ENCODE measurements at places on chromosomes 6 and 20.

GRCh38 chr6:127341471-127342202 lies 1.8 kb downstream of the ECHDC1 start:
- no peak for DNase-seq

DNA sequence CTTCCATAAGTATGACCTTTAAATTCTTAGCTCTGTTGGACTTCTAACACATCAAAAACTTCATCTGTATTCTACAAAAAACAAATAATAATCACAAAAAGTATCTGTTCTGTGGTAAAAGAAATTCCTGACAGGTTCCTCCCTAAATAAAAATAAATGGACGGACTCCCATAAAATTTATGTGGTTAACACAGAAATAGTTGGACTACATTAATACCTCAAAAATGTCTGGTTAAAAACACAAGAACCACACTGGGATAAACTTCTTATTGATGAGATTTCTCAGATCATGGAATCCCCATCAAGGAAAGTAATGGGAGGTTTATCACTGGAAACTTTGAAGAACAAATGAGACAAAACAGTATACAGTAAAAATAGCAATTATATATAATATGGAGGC lies 172.4 kb downstream of the MOXD1 start:
- no peak for DNase-seq

- no peak for DNase-seq
Observed at GRCh38 chr20:46388201-46388836, 18.1 kb downstream of the ELMO2 start.

DNA sequence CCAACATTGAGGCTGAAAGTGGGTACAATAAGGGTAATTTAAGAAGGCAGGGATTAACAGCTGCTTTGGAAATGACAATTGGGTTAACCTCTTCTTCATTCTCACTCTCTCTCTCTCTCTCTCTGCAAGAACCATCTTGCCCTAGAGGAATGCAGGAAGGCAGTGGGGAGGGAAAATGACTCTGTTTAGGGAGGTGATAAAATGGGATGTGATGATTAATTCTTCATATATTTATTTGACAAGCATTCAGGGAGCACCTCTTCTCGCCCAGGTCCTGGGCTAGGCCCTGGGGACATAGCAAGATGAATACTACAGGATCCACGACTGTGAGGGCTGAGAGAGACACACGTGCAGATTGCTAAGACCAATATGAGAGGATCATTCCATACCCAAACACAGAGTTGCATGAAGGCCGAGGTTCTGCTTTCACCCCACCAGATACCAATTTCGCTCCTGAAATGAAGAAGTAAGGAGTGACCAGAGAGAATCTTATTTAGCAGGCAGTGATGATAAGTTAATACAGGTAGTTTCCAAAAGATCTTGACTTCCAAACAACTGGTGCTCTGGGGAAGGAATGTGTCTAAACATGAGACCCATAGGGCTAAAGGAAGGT lies 13.3 kb upstream of the PTPN1 start:
- DNase-seq = no peak

DNA sequence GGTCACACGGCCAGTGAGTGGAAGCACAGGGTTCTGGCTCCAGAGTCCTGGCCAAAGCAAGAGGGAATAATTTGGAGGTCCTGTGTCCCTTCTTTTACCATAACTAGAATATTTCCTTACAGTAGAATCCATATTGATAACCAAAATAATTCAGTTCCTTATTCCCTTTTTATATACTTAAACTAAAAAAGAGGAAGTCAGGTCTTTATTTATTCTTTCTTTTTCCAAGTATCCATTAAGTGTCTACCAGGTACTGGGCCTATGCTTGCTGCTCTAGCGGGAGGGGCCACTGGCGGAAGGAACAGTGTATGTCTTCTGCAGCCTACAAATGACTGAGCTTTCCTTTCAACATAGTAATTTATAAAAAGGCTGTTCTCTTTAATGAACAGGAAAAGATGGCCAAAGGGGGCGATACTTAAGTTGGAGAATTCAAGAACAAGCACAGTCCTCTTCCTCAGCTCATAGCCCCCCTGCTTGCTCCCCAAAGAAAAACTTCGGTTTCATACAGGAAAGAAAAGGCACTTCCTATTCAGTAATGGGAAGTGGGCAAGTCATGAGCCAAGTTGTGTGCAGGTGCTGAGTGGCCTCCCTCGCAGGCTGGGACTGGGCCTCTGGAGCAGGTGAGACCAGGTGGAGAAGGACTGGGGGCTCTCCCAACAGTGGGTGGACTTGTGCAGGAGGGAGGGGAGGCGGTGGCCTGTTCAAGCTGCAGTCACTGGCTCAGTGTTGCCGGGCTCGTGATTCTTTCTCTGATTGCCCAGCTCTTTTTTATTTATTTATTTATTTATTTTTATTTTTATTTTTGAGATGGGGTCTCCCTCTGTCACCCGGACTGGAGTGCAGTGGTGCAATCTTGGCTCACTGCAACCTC lies 110.9 kb downstream of the ARMC2 start:
- no peak for DNase-seq

GRCh38 chr20:34872622-34873224 lies at the start of gene GGT7:
TSS of gene GGT7 (minus strand) at chr20:34872856. CDS start at chr20:34872815, 41 bp downstream.
- no peak for DNase-seq

GRCh38 chr6:74333406-74333805 lies 637.4 kb downstream of the CD109 start:
- DNase-seq = no peak

DNA sequence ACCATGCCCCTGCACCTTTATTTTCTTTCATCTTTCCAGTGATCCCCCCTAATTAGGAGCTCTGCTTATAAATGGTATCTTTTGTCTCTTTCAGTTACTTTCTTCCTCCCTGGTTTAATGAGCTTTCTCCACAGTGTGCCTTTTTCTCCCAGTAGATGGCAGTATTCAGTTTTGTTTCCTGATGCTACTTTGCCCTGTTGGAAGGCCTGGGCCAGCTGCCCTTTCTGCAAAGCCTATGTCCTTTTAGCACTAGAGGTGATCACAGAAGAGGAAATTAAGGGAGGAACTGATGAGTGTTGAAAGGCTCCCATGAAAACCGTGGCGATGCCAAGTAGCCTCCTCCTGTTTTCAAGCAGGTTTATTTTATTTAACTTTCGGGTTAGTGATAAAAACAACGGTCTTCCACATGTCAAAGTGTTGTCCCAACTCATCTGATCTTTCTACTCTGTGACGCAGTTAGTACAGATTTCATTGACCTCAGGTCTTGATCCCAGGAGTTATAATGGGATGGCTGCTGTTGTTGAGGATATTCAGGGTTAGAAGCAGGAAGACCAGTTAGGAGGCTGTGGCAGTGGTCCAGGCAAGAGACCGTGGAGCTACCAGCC lies 184.2 kb upstream of the BMP2 start:
- DNase-seq = no peak

- DNase-seq = no peak
Observed at GRCh38 chr6:112909781-112910180, 562.7 kb downstream of the RFPL4B start.

DNA sequence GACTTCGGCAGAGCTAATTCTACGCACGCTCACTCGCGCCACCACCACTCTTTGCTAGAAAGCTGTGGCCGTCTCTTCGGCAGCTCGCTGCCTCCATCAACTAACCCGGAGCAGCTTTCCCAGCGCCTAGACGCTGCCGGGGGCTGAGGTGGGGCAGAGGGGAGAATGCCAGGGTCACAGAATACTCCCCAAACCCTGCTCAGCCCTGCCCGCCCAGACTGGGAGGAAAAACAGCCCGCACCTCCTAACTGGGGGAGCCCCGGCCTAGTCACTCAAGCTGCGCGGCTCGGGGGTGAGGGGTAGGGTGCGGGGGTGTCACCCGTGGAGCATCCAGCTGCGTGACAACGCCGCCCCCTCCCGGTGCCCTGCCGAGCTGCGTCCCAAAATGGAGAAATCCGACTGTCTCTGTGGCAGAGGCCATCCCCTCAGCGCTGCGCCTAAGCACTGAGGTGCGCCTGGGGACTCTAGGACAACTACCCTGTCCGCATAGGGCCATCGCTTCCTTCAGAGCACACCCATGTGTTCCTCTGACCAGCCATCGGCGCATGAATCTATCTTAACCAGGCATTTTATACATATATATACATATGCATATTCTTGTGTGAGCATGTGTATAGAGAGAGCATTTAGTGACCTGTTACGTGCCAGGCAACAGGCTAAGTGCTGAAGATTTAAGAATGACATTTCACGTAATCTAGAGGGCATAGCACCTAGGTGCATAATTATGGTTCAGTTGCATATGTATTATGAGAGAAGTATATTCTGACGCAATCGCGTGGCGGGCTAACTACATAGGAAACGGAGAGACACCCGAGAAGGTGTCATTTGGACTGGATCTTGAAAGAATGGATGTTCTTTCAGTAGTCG lies 1.5 kb upstream of the TENT5A start:
- DNase-seq = no peak

GRCh38 chr6:168535711-168536110 lies 94.7 kb downstream of the SMOC2 start:
- DNase-seq = no peak

GRCh38 chr6:159203304-159204005 lies 34.3 kb downstream of the FNDC1 start:
- no peak for DNase-seq

DNA sequence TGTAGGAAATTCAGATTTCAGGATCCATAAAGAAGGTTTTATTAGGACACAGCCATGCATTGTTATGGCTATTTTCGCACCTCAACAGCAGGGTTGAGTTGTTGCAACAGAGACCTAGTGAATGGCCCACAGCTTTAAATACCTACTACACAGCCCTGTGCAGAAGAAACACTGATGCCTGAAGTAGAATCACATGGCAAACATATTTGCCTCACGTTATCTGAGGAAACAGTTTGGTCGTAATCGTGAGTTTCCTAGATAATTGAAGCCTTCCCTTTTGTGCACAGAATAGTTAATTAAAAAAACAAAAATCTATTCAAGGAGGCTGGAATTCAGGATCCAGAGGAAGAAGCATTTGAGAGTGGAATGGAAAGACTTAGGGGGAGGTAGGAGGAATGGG lies 55.1 kb downstream of the GCNT2 start:
- no peak for DNase-seq

DNA sequence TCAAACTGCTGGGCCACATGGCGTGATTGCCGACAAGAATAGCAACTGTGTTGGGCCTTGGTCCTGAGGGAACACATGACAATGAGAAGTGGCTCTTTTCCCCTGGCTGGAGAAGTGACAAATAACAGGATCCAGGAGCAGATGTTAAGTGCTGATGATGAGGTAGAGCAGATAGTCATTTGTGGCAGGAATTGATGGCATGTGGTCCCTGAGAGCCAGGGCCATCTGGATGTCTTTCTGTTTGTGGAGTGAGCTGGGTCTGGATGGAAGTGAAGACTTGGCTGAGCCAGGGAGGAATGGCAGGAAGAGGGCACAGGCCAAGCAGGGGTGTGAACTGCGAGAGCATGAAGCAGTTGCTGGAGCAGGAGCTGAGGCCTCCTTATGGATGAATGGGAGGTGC lies 67.8 kb downstream of the SCAND1 start:
- DNase-seq = no peak

- no peak for DNase-seq
Observed at GRCh38 chr20:23753589-23753988, 2.9 kb upstream of the CST1 start.

DNA sequence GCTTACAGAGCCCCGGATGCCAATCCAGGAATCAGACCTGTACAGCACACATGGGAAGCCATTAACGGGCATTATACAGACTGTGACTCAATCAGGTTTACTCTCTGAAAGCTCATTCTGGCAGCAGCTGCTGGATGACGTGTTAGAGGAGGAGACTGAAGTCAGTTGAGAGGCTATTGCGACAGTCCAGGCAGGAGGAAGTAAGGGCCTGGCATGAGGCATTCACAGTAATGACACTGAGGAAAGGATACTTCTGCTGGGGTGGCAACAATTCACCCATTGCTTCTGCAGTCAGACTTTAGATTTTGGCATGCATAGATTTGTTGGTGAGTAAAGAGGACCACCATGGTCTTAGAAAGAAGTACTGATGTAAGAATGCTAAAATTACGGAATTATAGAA lies 151.0 kb upstream of the HEY2 start:
- peak; percentile 33 for DNase-seq

DNA sequence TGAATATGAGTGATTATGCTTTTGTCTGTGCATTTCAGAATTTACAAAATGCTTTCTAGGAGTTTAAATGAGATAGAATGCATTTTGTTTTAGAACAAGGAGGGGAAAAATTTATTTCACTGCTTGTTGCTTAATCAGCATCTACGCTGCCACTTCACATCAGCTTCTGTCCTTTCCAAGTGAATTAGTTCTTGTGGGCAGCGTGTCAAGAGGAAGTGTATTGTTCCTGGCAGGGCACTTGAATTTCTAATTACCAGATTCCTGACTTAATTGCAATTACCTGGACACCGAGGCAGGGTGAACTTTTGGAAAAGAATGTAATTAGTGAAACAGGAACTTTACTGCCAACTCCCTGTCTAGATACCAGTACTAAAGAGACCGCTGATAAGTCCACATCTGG lies 263.5 kb downstream of the TMEM242 start:
- no peak for DNase-seq

GRCh38 chr6:137769797-137770362 lies 97.2 kb upstream of the TNFAIP3 start:
- DNase-seq = no peak

GRCh38 chr6:42505385-42505718 lies 53.6 kb upstream of the TRERF1 start:
- DNase-seq = peak; percentile 57

DNA sequence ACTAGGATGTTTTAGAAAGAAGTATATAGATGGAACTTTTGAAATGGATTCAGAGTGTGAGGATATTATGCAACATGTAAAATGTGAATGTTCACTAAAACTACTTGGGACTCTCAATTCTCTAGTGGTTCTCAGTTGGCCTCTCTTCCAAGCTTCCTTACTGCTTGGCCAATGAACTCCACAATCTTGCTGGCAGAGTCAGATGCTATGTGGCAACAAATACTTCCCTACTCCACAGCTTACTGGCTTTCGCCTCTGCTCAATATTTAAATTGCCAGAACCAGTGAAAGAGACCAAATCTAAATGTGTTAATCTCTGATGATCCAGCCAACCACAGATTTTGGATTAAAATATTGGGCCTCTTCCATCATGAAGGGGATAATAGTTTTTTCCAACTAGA lies 138.4 kb downstream of the HTR1B start:
- no peak for DNase-seq

- no peak for DNase-seq
Observed at GRCh38 chr20:48708630-48709029, 119.2 kb downstream of the PREX1 start.

DNA sequence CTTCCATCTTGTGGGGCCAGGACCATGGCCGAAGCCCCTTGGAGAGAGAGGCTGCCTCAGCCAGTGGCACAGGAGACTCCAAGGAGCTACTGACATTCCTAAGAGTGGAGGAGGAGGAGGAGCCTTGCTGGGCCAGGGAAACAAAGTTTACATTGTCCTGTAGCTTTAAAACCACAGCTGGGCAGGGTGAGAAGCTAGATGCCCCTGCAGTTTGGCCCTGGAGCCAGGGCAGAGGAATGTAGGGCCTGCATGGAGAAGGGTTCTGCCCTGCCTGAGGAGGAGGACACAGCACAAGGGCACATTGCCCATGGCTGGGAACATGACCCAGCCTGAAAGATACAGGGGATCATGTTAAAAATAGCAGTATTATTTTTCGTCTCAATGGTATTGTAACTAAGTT lies 37.4 kb downstream of the PLCG1 start:
- no peak for DNase-seq

Data from Panc1 (cell line).